ENCODE measurements at places on chromosomes 3 and 15.

GRCh38 chr15:72534523-72534922 lies 60.4 kb downstream of the ARIH1 start:
- DNase-seq = no peak

- DNase-seq = peak; percentile 47
Measured at GRCh38 chr15:80411788-80412288, 7.7 kb downstream of the ARNT2 start.

DNA sequence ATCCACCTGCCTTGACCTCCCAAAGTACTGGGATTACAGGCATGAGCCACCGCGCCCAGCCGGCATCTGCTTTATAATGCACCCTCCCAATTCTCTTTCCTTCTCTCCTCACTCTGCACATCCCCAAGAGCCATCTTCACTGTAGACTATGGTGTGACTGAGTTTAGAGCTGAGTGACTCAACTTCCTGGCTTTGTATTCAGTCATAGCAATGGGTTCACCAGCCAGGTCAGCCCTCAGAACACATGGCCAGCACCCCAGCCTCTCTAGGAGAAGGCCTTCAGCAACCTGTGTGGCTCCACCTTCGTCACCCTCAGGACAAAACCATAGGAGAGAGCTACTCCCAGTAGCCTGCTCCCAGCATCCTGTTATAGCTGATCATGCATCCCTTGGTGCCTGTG lies 33.0 kb downstream of the ARID3B start:
- no peak for DNase-seq

GRCh38 chr3:120281261-120281660 lies 3.8 kb downstream of the GPR156 start:
- no peak for DNase-seq

- DNase-seq = no peak
Measured at GRCh38 chr15:101004986-101005747, 86.0 kb downstream of the LRRK1 start.

- no peak for DNase-seq
Measured at GRCh38 chr3:114666623-114667022, 372.8 kb downstream of the TIGIT start.

- DNase-seq = no peak
Measured at GRCh38 chr15:56174649-56175048, 69.0 kb downstream of the RFX7 start.

DNA sequence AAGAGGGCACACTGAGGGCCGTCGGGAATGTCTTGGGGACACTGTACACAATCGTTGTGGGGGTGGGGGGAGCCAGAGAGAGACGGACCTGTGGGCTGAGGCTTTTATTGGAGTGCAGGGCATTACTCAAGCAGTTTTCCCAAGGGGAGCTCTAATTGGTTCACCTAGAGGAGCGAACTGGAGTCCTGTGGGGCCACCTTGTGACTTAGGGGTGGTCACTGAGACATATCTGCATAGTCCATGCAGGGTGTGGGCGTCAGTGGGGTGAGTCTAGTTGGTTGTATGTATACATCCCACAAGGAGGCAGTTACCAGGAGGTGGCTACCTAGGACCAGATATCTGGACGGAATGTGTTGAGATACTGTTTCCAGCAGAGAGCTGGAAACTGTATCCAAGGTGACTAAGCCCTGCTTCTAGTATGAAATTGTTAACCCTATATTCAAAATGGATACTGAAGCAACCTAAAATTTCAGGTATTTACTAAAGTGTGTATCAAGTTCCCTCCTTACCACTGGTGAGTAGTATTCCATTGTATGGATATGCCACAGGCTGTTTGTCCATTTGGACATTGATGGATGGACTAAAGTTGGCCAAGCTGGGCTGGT lies 2.6 kb upstream of the PIGZ start:
- peak; percentile 15 for DNase-seq
